ENCODE measurements at places on chromosomes 11 and 22. TPM values are rescaled to one million over a fixed set of nuclear protein-coding genes. Genes with fewer than 3 reads are reported as not detected.

GRCh38 chr22:22944268-22944985 lies 56.8 kb downstream of the IGLL5 start:
- no peak for DNase-seq

DNA sequence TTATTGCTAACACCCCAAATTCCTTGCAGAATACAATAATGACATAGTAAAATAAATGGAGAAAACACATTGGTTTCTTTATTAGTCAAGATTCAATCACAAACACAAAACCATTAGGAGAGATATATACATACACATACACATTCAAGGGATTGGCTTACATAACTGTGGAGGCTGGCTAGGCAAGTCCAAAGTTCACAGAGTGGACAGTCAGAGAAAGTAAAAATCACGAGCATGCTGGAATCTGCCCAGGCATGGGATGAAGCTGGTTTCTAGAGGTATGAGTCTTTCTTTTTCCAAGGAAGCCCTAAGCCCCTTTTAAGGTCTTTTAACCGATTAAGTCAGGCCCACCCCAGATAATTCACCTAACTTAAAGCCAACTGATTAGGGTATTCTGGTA lies 13.6 kb upstream of the OR56B1 start:
- DNase-seq: no peak

- peak; percentile 41 for DNase-seq
These were observed 18.7 kb upstream of the BDNF start for GRCh38 chr11:27718863-27719545.

GRCh38 chr11:44418456-44418830 lies 108.5 kb upstream of the ALX4 start:
- no peak for DNase-seq

- no peak for DNase-seq
These were observed 727 bp upstream of the SCARF2 start for GRCh38 chr22:20438427-20438677.

DNA sequence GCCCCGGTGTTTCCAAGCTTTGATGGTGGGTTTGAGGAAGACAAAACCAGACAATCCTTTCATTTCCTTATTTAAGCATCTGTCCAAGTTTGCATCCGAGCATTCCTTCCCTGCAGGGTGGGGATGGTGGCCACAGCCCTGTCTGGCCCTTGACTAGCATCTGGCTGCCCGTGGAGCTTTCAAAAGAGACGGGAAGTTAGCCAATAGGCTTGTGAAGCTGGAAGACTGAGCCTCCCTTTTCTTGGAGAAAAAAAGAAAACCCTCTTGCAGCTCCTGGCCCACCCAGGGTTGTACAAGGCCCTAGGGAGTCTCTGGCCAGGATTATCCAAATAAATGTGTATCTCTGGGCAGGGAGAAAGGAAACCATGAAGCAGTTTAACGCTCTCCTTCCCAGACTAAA lies 60.6 kb downstream of the MICAL2 start:
- DNase-seq: peak; percentile 26

DNA sequence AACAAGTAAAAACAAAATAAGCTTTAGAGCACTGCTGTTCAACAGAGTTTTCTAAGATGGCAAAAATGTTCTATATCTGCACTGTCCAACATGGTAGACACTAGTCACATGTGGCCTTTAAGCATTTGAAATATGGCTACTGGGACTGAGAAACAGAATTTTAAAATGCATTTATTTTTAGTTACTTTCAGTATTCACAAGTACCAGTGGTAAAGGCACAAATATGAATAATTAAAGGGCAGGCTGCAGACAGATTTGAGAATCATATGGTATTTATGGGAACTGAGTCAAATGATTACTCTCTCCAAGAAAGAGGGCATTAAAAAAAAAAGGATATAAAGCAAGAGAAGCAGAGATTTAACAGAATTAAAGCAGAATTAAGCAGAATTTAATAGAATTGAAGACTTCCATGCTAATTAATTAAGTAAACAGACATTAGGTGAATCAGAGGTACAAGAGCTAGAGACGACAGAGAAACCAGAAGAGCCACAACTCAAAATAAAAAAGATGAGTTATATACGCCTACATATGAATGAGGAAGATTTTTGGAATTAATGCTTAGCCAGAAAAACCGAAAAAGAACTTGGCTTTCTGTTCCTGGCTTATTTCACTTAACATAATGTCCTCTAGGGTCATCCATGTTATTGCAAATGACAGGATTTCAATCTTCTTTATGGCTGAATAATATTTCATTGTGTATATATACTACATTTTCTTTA lies 160.4 kb downstream of the ATG16L2 start:
- no peak for DNase-seq

The PICK1 gene
- total RNA-seq: 32.4 TPM

The FXYD2 gene
- total RNA-seq: 2.9 TPM

The OTOG gene
- total RNA-seq: not detected

The TUBA8 gene
- total RNA-seq: 0.17 TPM
